ENCODE measurements at places on chromosomes 12 and 14. TPM values are rescaled to one million over a fixed set of nuclear protein-coding genes. Genes with fewer than 3 reads are reported as not detected.

Gene GALNT16
- 0.21 TPM for total RNA-seq

Gene TAS2R30
- total RNA-seq, result 2.3 TPM

Gene GOLT1B
- 51.2 TPM for total RNA-seq

Gene SCNN1A
- 0.67 TPM for total RNA-seq

Gene RNU4-1
- 1,839 TPM for total RNA-seq

Gene SOX5
- 2.5 TPM for total RNA-seq

All from activated T-cell treated with anti-CD3 and anti-CD28 coated beads, Interleukin-2, amount 50 U/mL, for 72 hours (primary cell).